ENCODE measurements at places on chromosomes 3 and 15.

GRCh38 chr15:29470794-29471193 is 201.2 kb upstream of the NSMCE3 start:
- no peak for DNase-seq

- DNase-seq, result no peak
Measured at GRCh38 chr3:77549034-77549433, 509.1 kb downstream of the ROBO2 start.

DNA sequence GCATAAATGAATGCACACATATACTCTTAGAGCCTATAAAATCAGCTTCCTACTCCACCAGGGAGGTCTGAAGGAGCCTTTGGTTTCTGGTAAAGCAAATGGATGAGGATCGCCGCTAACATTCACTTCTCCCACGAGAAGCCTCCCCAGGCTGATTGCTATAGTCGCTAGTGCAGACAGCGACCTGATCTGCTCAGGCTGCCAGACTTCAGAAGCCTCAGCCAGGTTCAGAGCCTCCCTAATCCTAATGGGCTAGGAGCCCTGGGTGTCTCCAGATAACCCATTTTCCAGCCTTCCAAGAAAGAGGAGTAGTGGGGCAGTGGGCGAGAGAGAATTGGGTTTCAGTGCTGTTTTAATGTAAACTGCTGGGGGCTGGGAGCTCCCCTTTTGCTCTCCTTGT is 35.4 kb downstream of the TPM1 start:
- no peak for DNase-seq

DNA sequence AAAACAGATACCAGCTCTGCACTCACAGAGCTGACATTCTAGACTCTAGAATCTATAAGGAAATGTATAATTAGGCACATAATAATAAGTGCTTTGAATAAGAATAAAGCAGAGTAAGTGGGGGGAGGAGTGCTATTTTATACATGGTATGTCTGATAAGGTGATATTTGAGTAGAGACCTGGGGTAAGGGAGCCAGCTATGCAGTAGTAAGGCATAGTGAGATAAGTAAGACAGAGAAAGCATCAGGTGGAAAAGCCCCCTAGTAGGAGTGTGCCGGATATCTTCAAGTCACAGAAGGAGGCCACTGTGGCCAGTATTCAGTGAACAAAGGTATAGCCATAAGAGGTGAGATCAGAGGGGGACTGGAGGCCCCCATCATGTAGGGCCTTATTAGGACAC is 3.0 kb downstream of the SS18L2 start:
- DNase-seq, result no peak

- no peak for DNase-seq
Measured at GRCh38 chr15:75195122-75195765, 6.4 kb upstream of the C15orf39 start.

DNA sequence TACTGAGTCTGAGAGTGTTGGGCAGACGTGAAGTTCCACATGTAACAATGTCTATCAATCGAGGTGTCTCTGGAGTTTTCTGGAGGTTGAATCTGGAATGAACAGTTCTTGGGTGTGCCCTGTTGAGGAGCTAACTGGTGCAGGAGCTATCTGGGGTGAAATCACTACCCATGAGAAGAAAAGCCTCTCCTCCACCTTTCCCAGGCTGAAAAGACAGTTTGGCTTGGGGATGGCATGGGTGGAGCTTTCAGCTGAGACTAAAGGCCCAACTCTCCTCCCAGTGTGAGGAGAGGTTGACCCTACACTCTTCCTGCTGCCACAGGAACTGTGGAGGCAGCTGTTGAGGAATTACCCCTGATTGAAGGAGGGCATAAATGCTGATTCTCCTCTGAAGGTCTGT is 54.4 kb upstream of the LRRFIP2 start:
- DNase-seq, result no peak

- no peak for DNase-seq
Measured at GRCh38 chr3:18201315-18201714, 223.8 kb downstream of the SATB1 start.
